ENCODE measurements at places on chromosomes 1 and 21.

GRCh38 chr1:47209725-47210325, 20.0 kb upstream of the PDZK1IP1 start:
- no peak for DNase-seq

GRCh38 chr1:8086055-8086454, 59.9 kb upstream of the ERRFI1 start:
- no peak for DNase-seq

GRCh38 chr1:21121764-21122471, 54.8 kb downstream of the EIF4G3 start:
- DNase-seq: no peak

DNA sequence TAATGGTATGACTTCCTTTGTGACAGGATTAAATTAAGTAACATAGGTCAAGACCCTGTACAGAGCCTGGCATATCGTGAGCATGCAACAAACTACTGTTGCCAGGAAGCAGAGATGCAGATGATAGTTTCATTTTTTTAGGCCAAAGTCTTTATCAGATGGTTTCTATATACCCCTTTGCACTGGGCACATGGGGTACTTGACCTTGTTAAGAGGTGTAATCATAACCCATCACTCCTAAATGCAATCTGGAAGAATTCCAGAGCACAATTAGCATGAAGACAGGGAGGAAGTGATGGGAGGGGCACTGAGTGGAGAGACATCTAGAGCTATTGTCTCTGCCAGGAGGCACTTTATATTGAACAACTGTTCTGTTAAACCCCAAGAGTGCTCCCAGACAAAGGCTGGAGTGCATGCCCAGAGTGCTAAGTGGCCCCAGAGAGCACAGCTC, 22.1 kb downstream of the ZBTB17 start:
- DNase-seq: no peak

- DNase-seq: no peak
Measured at GRCh38 chr1:34549199-34549598, 205.6 kb upstream of the GJB5 start.

- DNase-seq: peak; percentile 74
Measured at GRCh38 chr1:21659099-21659923, 9.8 kb downstream of the RAP1GAP start.

DNA sequence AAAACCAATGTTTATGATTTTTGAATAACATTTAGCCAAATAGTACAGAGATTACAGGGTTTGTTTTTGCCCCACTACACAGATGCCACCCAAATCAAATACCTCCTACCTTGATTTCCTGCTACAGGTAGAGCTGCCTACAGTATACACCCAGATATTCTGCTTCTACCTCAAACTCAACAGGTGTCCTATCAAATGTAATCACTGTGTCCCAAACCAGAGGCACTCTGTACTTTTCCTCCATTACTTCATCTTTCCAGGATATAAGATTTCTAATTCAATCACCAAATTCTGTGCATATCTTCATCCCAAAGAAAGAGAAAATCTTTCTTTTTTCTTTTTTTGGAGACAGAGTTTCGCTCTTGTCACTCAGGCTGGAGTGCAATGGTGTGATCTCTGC, 9.6 kb downstream of the PUM1 start:
- no peak for DNase-seq

- DNase-seq: no peak
Measured at GRCh38 chr1:10025354-10025753, 7.4 kb upstream of the UBE4B start.

- no peak for DNase-seq
Measured at GRCh38 chr1:10271869-10272268, 61.5 kb downstream of the KIF1B start.

GRCh38 chr21:24869862-24870261, 737.4 kb downstream of the MRPL39 start:
- DNase-seq: no peak

- DNase-seq: peak; percentile 62
Measured at GRCh38 chr1:160862203-160863060, at the start of gene CD244. Gene CD244, minus strand, starts transcription at chr1:160862887. Its CDS starts 210 bp downstream, at chr1:160862677.

- no peak for DNase-seq
Measured at GRCh38 chr1:224211206-224211962, 28.3 kb downstream of the DEGS1 start.

DNA sequence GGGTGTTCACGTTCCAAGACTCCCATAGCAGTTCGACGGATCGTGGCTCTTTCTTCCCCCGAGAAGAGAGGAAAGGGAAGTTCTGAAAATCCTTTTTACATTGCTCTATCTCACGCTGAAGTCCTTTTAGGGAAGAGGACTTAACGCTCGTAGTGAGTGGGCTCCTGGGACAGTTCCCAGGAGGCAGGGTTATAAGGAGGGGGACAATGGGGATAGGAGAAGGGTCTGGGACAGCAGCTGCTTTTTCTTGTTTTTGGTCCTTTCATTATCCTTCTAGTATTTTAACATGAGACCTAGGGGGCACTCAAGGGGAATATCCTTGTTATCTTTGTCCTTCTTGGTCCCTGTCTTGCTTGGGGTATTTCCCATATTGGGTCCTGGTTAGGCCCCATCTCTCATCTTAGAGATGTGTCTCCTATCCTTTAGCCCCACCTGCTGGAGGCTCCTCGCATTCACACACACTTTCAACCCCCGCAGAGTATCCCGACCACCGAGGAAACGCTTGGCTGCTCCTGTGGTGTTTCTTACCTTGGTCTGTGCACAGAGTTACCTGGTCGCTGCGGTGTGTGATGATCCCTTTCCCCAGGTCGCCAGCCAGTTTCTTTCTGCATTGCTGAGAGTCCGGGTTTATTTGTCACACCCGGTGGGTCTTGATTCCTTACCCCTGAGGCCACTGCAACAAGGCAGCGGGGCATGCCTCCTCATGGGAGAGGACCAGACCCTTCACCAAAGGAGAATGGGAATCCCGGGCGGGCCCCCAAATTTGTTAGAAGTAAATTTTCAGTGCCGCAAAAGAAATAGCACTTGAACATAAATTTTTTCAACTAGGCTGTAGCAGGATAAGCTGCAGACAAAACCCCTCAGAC, 29.7 kb downstream of the SCCPDH start:
- peak; percentile 53 for DNase-seq

- no peak for DNase-seq
Measured at GRCh38 chr1:71859806-71860205, 422.5 kb downstream of the NEGR1 start.

DNA sequence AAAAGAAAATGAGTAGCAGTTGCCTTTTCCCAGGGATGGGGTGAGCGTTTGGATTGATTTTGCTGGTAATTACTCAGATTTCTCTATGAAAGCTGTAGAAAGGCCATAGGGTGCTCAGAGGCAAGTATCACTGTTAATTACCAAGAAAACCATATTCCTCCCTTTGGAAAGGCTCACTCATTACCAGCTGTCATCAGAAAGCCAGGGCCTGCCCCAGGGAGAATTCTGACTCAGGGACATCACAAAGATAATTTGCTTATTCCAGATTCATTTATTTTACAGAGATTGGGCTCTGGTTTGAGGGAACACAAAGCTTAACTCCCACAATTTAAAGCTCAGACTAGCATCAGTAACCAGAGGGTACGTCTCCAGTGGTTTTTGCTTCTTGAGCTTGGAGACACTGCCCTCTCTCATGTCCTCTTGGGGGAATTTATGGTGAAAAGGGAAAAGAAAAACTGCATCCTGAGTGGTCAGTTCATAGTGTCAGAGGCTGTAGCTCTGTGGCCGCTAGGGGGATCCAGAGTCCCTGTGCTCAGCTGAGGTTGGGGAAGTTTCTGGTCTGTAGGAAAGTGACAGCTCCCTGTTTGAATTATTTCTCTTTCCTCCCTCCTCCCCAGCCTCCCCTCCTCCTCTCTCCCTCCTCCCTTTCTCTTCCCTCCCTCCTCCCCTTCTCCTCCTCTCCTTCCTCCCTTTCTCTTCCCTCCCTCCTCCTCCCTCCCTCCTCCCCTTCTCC, 204.3 kb downstream of the KCNJ6 start:
- peak; percentile 4 for DNase-seq

DNA sequence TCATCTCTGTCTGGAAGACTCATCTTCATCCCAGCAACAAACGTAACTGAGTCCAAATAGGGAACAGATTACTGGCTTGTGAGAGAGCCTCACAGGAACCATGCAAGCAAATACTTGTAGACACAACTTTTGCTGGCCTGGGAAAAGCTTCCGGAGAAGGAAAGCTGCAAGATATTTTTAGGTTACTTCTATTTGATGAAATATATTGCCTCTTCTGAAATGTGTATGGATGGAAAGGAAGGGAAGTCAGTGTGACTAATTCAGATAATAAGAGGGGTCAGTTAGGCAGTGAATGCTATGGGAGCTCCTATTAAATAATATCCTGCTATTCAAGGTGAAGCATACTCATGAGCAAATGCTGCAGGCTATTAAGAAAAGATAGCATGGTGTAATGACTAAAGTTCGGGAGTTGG, 20.4 kb upstream of the FGGY start:
- DNase-seq: no peak

GRCh38 chr1:110150330-110151174, at the start of gene SLC6A17:
Gene SLC6A17, plus strand, starts transcription at chr1:110150494. Its CDS starts 16,436 bp downstream, at chr1:110166930.
- no peak for DNase-seq

GRCh38 chr1:159922511-159923202, 2.6 kb downstream of the TAGLN2 start:
- peak; percentile 22 for DNase-seq

GRCh38 chr1:32494711-32495337, 30.0 kb downstream of the ZBTB8B start:
- DNase-seq: no peak

DNA sequence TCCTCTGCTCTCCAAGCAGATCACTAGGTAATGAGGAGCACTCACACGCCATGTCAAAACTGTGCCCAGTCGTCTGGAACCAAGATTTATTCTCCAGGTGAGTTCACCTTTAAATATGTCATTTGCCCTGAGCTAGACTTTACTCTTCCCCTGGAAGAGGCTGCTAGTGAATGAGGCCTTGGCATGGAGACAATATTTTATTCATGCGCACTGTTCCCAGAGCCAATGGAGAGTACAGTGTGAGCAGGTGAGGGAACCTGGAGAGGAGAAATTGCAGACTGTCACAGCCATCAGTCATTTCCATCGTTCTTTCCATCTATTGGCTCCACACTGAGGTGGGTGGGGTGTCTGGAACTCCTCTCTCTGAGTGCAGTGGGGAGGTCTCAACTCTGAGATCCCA, 333.6 kb downstream of the KCNH1 start:
- no peak for DNase-seq

- DNase-seq: no peak
Measured at GRCh38 chr1:20936216-20936615, 149.1 kb upstream of the HP1BP3 start.

DNA sequence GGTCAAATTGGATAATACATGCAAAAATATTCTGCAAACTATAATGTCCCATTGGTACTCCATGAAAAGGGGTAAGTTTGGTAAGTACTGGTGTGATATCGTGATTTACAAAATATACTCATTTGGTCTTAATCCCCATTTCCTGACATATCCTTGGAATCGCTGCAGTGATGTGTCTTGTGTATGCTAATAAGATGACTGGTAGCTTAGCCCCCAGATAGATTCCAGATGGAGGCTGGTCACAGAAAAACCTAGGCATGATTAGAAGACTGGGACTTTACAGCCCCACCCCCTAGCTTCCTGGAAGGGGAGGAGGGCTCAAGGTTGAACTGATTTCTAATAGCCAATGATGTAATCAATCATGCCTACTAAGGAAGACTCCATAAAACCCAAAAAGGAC, 3.0 kb downstream of the VAMP4 start:
- DNase-seq: peak; percentile 20

DNA sequence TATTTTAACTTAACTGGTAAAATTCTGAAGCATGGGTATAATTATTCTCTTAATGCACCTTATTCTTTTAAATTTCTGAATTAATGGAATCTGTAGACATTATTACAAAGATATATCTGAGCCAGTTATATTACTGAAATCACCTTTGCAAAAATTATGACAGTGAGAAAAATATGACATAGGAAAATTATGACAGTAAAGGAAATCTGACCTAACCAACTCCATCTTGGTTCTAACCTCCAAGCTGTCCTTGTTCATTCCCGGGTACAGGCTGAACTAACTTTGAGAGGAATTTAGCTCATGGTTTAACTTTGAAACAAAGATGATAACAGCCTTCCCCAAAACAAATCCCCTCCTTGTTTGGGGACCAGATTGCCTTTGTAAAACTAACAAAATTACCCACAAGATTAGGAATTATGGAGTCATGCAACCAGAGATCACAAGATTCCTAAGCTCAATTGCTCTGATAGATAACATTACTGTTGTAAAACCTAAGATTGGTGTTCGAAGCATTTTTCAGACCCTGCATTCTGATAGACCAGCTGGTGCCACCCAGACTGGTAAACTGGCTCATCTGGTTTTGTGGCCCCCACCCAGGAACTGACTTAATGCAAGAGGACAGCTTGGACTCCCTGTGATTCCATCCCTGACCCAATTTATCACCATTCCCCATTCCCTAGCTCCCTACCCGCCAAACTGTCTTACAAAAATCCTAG, 9.4 kb upstream of the CD55 start:
- no peak for DNase-seq

DNA sequence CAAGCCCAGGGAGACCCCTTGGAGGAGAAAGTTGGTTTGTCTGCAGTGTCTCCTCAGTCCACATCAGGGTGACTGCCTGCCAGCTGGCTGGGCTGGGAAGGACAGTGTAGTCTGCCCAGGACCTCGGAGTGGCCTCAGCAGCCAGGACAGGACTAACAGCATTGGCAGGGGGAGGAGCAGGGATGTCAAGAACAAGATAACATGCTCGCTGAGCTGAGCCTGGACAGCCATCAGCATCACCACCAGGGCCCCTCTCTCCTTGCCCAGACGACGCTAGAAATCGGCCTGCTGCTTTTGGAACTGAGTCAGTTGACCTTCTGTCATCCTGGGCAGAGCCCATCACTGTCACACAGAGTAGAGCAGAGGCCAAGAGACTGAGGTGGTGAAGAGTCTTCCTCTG, 83.6 kb upstream of the CNTN2 start:
- no peak for DNase-seq

GRCh38 chr1:46221749-46222148, 18.6 kb downstream of the LURAP1 start:
- DNase-seq: no peak

- no peak for DNase-seq
Measured at GRCh38 chr21:45642122-45642813, 1.3 kb upstream of the PCBP3 start.
